CD4-positive, alpha-beta T cell treated with Interleukin-4 for 4 hours (primary cell): ENCODE measurements at places on chromosomes 5 and 9.

- DNase-seq: no peak
Observed at GRCh38 chr5:151766975-151767374, 4.8 kb upstream of the G3BP1 start.

DNA sequence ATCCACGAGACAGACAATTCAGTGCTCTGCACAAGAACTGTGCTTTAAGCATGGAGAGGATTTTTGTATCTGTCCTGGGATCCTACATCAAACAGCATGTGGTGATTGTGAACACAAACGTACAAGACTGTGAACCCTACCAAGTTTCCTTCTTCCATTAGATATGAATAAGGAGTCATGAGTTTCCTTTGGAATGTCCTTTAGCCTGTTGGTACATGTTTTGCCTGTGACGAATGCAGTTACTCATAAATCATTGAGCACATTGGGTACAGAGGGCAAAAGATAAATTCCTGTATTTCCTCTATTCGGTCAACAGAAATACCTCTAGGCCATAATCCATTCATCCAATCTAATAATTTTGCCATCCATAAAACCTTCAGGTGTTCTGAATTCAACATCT, 61.5 kb downstream of the FXN start:
- DNase-seq: no peak

DNA sequence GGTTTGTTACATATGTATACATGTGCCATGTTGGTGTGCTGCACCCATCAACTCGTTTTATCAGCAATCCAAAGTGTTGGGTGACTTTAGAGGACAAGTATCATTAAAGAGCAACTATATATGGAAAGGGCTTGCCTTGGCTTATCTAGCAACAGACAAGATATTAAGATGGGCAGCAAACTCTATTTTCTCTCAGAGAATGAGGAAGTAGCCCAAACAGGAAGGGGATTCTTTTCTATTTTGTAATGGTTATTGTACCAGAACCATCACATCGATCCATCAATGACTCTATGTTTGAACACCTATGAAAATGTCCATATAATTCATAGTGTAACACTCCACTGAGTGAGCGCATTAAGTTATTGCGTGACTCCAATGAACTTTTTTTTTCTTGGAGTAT, 260.1 kb upstream of the SLC24A2 start:
- DNase-seq: no peak

GRCh38 chr9:136544548-136544963, 1.3 kb downstream of the NOTCH1 start:
- peak; percentile 33 for DNase-seq

- peak; percentile 30 for DNase-seq
Observed at GRCh38 chr9:91727316-91727861, 222.6 kb downstream of the ROR2 start.

DNA sequence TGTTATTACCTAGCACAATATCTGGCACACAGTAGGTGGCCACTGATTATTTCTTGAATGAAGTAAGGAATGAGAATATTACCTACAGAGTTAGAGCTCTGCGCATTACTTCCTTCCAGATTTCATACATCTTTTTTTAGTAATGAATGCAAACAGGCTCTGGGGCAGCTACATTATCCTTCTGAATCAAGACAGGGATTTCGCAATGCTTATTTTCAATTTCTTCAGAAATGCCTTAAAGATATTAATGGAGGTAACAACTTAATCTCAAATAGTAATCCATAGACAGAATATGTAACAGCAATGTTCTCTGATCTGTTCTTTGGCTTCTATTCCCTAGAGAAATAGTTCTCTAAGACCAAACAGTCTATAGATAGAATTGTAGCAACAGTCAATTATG, 32.6 kb downstream of the CDKN2A start:
- no peak for DNase-seq

- no peak for DNase-seq
Observed at GRCh38 chr5:72288924-72289323, 31.1 kb downstream of the MRPS27 start.

GRCh38 chr5:9160747-9161146, 385.1 kb downstream of the SEMA5A start:
- no peak for DNase-seq

DNA sequence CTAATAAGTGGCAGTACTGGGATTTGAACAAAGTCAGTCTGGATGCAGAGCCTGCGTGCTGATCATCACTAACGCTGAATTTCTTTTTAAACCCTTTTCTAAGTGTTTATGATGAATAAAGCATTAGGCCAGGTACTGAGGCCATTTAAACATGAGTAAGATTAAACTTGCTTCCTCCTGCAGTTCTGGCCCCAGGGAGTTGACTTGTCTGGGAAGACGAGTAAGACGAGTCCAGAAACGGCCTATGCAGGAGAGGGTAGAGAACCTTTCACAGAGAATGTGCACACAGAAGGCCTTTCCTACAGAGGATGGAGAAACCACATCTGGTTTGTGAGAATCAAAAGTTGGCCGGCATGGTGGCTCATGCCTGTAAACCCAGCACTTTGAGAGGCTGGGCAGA, 42.9 kb downstream of the SPRY4 start:
- DNase-seq: no peak

- peak; percentile 29 for DNase-seq
Observed at GRCh38 chr5:107570805-107571531, 99.8 kb downstream of the EFNA5 start.

- DNase-seq: no peak
Observed at GRCh38 chr9:129464972-129465833, 155.7 kb downstream of the C9orf50 start.

DNA sequence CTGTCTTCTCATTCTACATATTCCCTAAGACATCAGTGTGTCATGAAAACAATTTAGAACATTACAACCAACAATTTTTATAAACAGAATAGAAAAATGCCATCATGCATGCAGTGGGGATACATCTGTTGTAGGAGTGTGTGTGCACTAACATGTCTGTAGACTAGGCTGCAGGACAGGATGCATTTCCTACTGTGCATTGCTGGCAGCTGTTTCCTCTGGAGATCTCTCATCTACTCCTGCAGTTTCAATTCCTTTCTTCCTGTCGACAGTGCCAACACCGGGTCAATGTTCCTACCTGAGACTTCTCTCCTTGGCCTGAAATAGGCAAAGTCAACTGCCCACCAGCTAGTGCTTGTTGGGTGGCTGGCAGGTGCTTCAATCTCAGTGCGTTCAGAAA, 69.8 kb downstream of the ANKH start:
- no peak for DNase-seq
